ENCODE measurements at places on chromosomes 3 and 15.

GRCh38 chr3:52005571-52005986, 9.9 kb upstream of the RPL29 start:
- DNase-seq, result no peak

DNA sequence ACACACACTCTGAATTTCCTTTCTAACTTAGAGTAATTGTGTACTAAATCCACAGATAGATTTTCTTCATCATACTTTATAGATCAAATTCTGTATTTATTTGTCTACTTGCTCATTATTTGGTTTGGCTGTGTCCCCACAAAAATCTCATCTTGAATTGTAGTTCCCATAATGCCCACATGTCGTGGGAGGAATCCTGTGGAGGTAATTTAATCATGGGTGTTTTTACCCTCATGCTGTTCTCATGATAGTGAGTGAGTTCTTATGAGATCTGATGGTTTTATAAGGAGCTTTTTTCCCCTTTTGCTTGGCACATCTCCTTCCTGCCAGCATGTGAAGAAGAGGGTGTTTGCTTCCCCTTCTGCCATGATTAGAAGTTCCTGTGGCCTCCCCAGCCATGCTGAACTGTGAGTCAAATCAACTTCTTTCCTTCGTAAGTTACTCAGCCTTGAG, 198.3 kb upstream of the TGFBR2 start:
- DNase-seq, result no peak

GRCh38 chr15:58875343-58875742, 58.1 kb downstream of the SLTM start:
- no peak for DNase-seq

DNA sequence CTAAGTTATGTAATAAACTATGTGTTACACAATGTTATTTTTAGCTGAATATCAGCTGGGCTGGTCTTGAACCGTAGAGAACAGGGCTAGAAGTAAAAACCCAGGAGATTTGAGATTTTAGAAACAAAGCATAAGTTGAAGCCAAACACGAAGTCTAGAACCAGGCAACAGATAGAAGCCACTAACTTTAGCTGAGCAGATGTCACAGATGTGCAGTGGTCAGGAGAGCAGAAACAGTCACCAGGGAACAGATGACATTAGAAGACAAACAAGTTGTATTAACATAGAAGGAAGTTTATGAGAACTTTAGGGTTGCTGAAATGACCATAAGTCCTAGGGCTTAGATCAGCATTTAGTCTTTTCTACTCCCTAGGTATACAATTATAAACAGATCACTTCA, 731.0 kb downstream of the ZNF385D start:
- DNase-seq, result no peak

DNA sequence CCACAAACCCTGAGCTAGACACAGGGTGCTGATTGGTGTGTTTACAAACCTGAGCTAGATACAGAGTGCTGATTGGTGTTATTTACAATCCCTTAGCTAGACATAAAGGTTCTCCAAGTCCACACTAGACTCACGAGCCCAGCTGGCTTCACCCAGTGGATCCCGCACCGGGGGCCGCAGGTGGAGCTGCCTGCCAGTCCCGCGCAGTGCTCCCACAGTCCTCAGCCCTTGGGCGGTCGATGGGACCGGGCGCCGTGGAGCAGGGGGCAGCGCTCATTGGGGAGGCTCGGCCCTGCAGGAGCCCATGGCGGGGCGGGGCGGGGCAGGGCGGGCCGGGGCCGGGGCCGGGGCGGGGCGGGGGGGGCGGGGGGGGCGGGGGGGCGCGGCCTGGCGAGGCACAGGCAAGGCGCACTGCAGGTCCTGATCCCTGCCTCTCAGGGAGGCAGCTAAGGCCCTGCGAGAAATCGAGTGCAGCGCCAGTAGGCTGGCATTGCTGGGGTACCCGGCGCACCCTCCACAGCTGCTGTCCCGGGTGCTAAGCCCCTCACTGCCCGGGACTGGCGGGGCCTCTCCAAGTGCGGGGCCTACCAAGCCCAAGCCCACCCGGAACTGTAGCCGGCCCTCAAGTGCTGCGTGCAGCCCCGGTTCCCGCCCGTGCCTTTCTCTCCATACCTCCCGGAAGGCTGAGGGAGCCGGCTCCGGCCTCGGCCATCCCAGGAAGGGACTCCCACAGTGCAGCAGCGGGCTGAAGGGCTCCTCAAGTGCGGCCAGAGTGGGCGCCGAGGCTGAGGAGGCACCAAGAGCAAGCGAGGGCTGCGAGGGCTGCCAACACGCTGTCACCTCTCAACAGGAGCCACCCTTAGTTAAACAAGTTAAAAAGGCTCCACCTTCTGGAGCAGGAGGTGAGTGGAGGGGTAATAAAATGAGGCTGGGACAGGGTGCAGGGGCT, 9.8 kb upstream of the TMEM40 start:
- no peak for DNase-seq

GRCh38 chr3:149662240-149662887, 4.5 kb upstream of the WWTR1 start:
- DNase-seq, result no peak

DNA sequence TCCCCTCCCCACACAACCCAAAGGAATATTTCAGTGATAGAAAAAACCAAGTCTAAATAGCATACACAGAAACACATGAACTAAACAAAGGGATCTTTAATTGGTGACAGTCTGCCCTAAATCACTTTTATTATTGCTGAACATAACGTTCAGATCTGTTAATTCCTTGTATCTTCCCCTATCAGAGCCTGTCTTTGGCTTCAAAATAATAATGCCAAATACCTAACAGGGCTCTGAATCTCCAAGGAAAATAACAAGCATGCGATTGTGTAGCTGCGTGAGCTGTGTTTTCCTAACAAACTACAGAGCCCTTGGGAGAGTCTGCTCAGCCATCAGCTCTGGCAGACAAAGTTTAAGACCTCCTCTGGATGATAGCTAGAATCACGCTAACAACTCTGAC, 1010.1 kb downstream of the ROBO1 start:
- no peak for DNase-seq

DNA sequence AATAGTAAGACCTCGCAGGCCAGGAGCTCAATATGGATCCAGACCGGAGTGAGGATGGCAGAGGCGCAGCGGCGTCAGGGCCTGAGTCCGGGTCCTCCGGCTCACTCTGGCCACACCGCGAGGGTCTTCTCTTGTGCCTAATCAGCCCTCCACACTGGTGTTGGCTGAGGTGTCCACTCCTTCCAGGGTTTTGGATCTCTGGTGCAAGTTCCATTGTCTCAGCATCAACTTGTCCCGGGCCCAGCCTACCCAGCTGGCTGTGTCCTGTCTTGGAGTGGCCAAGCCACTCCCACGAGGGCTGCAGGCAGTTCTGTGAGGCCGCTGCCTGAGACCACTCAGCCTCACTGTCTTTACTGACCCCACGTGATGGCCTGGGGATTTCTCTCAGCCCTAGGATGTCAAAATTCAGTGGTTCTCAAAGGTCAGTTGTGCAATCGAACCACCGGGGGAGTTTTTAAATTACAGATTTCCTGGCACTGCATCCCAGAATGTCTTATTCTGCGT, 12.6 kb upstream of the GOLGA6L7 start:
- no peak for DNase-seq

GRCh38 chr15:37764733-37765191, 169.7 kb upstream of the TMCO5A start:
- DNase-seq, result peak; percentile 63

- peak; percentile 97 for DNase-seq
Observed at GRCh38 chr3:107522510-107523288, at the start of gene BBX. Gene BBX (plus strand): TSS chr3:107522962. CDS start chr3:107710461, 187,499 bp downstream.

DNA sequence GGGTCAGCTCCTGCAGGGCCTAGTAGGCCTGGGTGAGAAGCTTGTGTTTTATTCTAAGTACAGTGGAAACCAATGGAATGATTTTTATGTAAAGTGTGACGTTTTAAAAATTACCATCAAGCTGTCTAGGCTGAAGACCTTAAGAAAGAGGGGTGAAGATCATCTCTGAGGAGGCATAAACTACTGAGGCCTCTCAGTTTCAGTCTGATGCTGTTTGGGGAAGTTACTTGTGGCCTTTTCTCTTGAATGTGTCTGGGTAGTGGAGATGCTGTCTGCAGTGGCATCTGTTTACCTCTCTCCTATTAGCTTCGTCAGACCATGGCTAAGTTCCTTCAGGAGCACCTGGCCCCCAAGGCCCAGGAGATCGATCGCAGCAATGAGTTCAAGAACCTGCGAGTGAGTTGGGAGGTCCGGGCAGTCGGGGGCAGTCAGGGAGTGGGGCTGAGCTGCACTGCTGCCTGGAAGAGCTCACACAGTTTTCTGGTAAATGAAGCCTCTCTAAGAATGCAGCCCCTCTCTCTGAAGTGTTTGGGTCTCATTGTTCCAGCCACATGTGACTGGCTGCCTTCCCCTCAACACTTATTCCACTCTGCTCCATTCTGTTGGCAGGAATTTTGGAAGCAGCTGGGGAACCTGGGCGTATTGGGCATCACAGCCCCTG, 1.9 kb downstream of the IVD start:
- DNase-seq, result no peak

DNA sequence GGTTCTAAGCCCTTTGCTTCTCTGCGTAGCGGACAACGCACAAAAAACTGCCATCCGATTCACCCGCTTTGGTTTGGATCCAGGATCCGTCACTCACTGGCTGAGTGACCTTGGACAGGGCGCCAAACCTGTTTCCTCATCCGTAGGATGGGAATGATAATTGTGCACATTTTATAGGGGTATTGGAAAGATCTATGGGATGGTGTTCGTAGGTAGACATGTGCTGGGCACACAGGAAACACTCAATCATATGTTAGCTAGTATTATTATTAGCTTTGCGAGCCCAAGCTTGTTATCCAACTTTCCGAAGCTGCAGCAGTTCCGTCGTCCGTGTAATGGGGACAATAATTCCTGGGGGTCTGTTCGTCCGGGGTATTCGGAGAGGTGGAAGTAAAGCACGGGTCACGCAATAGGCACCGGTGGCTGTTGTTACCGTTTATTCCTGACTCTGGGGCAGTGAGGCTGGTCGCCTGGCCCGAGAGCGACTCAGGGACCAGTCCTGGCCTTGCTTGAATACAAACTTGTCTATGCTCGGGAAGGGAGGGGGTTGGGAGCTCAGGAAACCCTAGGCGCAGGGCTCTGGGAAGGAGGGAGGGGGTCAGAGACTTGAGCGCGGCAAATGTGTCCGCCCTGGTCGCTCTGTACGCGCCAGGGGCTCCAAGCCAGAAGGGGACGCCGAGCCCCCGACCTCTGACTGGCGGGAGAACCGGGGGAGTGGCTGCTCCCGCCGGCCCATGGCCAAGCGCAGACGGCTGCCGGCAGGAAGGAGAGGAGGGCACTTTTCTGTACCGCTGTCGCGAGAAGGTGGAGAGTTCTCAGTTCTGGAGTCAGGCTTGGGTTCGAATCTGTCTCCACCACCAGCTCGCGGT, 1.3 kb downstream of the SPSB4 start:
- no peak for DNase-seq

DNA sequence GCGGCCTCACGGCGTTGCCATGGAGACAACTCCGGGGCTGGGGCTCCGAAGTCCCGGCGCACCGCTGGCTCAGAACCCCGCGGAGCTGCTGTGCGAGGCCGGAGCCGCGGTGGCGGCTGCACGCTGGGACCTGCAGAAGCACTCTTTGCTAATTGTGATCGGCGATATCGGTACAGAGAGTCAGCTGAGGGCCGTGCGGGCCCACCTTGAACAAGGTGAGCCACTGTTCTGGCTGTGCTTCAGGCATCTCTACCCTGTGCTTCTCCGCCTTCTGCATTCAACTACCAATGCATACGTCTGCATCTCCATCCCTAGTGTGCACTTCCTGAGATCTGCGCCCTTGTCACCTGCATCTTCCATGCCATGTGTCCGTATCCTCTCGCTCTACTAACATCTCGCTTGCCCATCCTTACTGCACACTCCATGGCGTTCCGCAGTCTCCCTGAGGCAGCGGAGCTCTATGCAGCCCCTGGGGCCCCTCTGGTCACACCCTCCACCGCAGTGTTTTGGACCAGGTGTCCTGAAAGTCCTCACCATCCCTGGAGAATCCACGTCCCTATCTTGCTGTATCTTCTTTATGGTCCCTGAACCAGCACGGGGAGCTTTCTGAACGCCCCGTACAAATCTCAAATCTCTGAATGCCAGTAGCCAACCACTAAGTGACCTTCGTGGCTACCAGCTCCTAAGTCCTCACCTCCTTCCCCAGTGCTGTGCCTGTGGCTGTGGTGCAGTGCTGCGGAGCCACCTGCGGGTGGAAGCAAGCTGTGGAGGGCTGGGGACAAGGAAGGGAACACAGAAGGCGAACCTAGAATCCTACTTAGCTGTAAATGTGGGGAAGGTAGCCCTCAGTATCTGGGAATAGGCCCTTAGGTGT, 6.2 kb upstream of the MAP1A start:
- peak; percentile 54 for DNase-seq

- DNase-seq, result peak; percentile 75
Observed at GRCh38 chr15:58438956-58439355, 7.2 kb downstream of the LIPC start.

DNA sequence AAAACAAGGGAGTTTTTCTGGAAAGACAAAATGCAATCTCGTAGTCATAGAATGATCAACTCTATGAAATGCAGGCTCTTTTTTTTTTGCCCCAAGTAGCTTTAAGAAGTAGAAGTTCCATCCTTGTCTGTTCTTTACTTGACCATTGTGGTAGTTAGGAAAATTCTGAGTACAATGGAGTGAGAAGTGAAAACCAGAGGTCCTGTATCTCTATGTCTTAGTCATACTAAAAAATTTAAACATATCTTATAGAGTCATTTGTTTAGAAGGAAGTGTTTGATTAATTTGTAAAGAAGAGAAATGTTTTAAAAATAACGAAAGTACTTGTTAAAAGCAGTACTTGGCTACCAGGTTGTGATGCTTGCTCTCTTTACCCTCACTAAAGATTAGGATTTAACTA, 52.4 kb downstream of the PRKCI start:
- no peak for DNase-seq

DNA sequence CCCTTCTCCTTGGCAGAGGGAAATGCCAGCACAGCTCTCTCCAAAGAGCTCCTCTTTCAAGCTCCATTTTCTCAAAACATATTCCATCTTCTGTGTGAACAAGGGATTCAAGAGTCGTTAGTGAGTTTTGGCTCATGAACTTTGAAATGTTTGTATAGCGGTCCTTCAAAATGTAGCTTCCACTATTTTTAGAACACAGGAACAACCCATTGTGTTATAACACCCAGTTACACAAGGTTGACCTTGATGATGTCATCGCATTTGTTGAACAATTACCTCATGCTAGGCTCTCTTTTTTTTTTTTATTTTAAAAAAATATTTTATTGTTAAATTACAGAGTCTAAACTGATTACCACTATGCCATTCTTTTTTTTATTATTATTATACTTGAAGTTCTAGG, 251.7 kb downstream of the THSD4 start:
- no peak for DNase-seq

DNA sequence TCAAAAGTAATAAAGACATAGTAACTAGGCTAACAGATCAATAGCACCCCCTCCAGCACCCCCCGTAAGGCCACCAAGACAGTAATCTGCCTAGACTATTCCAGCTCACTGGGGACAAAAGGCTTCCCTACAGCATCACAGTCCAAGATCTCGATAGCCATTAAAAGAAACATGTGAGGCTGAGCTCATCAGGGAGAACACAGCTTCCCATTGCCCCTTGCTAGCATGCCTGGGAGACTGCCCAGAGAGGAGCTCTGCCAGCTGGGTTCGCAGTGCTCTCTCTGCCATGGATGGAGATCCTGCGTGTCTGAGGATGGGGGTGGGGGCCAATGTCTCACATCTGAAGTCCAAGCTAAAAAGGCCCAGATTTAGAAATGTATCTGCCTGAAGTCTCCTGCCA, 17.8 kb downstream of the LRIG1 start:
- DNase-seq, result no peak

Measured in erythroblast (primary cell).